ENCODE measurements at places on chromosomes 6 and 20.

- peak; percentile 82 for DNase-seq
These were observed 65.1 kb downstream of the CBFA2T2 start for GRCh38 chr20:33554914-33555420.

- peak; percentile 18 for DNase-seq
These were observed 29.6 kb upstream of the MAP7 start for GRCh38 chr6:136579800-136580199.

DNA sequence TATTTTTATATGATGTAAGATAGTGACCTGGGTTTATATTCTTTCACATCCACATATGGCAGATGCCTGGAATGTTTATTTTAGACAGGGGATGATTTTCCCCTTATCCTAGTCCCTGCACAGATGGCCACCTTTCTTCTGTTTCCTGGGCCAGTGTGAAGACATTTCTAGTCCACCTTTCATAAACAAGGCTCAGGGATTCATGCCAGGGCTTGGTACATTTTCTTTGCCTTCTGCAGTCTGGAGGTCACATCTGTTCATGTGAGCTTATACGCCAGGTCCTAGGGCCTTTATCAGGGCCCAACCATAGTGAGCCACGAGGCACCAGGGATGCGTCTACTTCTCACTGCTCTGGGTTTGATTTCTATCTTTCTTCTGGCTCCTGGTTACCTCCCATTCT, 38.0 kb upstream of the ERVFRD-1 start:
- no peak for DNase-seq

- no peak for DNase-seq
These were observed 99.5 kb downstream of the LAMP5 start for GRCh38 chr20:9613871-9614270.

GRCh38 chr6:138215093-138215782, 3.1 kb downstream of the PBOV1 start:
- no peak for DNase-seq
